Epithelial cell of proximal tubule (primary cell): ENCODE measurements at places on chromosomes 1 and 21. TPM values are rescaled to one million over a fixed set of nuclear protein-coding genes. Genes with fewer than 3 reads are reported as not detected.

DNA sequence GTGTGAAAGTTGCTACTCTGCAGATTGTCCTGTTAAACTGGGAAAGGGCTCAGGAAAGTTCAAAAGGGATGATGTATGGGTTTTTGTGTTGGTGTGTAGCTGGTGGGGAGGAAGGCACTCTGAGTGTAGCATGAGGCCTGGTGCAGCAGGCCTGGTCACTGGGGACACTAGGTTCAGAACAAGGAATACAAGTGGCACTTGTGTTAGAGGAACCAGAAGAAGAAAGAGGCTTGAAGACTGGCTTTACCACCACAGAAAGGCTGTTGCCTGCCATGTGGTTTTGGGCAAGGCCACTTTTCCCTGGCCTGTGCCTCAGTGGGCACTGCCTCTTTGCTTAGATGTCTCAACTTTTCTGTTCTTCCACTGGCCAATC, 122.8 kb downstream of the NOS1AP start:
- no peak for DNase-seq

DNA sequence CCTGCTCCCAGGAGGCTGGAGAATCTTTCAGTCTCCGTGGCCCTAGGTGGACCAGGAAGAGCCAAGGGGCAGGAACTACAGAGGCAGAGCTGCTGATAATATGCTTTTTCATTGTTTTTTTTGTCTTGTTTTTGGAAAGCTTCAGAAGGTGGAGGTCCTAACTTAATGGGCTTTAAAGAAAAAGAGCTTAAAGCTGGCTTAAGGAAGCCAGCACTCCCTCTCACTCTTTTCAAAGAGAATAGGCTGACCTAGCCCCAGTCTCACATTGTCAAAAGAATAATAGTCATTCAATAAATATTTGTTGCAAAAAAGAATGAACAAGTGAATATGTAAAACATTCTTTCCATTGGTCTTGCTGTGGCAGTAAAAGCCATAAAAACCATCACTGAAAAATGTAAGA, 61.0 kb upstream of the RRP15 start:
- DNase-seq: no peak

- DNase-seq: no peak
Observed at GRCh38 chr1:200267937-200268336, 141.9 kb downstream of the ZNF281 start.

DNA sequence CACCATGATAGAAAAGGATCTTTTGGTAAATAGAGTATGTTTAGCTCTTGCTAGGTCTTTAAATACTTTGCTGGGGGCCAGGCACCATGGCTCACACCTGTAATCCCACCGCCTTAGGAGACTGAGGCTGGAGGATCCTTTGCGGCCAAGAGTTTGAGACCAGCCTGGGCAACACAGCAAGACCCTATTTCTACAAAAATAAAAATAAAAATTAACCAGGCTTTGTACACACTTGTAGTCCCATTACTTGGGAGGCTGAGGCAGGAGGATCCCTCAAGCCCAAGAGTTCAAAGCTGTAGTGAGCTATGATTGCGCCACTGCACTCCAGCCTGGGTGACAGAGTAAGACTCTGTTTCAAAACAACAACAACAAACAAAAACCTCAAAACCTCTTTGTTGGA, 1.1 kb upstream of the KCNE2 start:
- DNase-seq: no peak

DNA sequence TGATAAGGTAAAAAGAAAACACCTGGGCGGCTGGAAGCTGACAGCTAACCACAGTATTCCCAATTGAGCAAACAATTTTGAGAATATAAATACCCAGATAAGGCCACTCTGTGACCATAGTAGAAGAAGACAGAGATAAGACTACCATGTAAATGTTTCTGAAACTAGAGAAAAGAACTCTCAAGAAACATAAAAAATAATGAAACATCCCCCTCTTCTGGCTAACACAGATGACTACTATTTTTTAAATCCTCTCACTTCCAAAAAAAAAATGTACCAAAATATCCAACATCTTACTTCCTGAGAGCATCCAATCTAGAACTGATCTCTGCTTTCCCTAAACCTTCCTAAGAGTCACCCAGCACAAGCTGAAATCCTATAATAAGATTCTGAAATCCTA, 125.9 kb downstream of the HFM1 start:
- no peak for DNase-seq

- peak; percentile 59 for DNase-seq
Observed at GRCh38 chr21:35578347-35578782, 482.0 kb downstream of the SETD4 start.

DNA sequence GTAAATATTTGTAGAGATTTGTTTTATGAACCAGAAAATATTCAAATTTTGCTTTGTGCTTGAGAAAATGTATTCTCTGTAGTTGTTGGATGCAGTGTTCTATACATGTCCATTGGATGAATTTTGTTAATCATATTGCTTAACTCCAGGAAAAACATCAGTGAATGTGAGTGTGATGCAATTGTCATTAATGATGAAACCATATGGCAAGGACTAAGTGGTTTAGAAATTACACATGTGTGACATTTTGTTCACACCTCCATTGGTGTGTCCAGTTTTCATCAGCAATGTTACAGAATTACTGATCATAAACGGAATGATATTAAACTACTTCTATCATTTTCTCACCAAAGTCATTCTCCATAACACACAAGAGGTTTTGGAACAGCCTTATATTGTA, 151.8 kb upstream of the ST6GALNAC5 start:
- no peak for DNase-seq

DNA sequence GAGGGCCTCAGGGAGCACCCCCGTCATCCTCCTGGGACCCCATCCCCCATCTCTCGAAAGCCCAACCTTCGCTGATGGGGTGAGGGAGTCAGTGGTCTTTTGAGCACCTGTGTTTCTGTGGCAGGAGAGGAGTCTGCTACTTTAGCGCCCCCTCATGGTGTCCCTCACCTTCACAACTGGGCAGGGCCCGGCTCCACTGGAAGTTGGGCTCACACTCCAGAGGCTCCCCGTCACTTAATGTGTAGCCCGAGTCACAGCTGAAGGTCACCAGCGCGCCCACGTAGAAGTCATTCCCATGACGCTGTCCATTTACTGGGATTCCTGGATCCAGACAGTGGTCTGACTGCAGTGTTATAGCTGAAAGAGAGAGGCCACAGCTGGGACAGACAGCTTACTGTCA, 139.5 kb upstream of the HMGB4 start:
- DNase-seq: no peak

- peak; percentile 61 for DNase-seq
Observed at GRCh38 chr1:223683586-223684487, 18.3 kb upstream of the CAPN8 start.

DNA sequence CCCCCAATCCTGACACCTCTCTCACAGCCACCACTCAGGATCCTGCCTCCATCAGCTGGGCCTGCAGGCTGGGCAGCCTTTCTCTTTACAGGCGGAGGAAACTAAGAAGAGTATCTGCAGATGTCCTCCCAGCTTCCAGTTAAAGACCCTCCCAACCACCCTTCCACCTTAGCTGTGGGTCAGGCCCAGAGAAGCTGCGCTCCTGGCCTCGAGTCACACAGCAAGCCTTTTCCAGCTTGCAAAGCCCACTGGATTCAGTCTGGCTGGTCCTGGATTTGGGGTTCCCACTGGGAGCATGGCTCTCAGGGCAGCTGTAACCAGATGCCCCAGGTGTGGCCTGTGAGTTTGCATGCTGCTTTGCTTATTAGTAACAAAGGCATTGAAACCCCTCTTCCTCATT, 19.9 kb downstream of the KCNQ4 start:
- DNase-seq: no peak

DNA sequence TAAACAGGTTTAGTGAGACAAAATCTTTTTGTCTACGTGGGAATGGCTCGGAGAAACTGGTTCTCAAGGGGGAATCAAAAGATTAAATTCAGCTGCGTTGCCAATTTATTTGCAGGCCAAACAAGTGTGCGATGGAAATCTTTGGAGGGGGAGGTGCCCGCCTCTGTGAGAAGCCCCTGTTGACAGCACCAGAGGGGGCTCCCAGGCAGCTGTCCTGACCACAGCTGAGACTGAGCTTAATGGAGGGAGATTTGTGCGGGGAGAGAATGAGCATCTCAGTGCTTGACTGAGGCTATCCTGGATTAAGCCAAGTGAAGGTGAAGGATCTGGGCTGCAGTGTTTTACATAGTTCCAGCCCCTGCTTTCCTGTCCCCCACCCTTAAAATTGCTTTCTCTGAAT, 169.7 kb downstream of the ATG4C start:
- no peak for DNase-seq

DNA sequence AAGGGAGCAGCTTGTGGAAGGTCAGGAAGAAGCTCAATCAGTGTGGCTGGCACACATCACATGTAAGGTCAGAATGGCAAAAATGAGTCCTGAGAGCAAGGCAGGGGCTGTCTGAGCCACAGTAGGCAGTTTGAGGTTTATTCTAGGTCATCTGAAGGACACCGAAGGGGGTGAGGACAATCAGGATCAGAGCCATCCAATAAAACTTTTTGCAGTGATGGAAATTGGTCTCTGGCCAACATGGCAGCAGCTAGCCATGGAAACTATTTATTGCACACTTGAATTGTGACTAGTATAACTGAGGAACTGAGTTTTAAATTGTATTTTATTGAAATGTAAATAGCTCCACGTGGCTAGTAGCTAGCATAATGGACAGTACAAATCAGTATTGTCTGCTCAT, 97.0 kb upstream of the CACNA1E start:
- no peak for DNase-seq

- no peak for DNase-seq
Observed at GRCh38 chr1:40305871-40306270, 11.2 kb downstream of the COL9A2 start.

GRCh38 chr21:28269173-28269572, 723.5 kb downstream of the LTN1 start:
- no peak for DNase-seq

DNA sequence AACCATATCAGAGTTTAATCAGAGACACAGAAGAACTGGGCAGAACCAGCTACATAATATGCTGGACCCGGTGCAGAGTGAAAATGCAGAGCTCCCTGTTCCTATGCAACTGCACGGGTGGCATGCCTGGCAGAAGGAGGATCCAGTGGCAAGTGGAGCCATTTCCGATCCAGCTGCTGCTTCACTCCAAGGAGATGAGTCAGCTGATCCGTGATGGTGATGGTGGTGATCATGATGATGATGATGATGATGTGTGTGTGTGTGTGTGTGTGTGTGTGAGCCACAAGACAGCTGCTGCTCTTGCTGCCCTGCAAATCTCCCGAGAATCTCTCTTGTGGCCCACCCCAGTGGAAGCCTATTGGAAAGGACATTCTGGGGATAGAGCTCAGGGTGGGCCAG, 133.0 kb downstream of the URB2 start:
- DNase-seq: no peak

DNA sequence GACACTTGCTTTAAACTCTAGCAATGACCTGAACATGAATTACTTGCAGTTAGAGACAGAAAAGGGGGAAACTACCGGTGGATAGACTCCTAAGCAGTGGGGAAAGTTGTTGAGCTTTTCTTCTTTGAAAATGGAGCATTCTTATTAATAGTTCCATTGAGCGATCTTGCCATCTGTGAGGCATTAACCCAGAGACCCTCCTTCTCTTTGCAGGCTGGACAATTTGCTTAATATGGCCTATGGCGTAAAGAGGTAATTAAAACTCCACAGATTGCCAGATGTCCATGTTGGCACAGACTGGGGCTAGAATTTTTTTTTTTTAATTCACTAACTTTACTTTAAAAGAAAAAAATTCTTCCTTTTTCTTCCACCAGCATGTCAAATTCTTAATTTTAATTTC, 88.5 kb downstream of the ELAVL4 start:
- no peak for DNase-seq

GRCh38 chr1:9559673-9560072, 20.4 kb downstream of the SLC25A33 start:
- DNase-seq: no peak

DNA sequence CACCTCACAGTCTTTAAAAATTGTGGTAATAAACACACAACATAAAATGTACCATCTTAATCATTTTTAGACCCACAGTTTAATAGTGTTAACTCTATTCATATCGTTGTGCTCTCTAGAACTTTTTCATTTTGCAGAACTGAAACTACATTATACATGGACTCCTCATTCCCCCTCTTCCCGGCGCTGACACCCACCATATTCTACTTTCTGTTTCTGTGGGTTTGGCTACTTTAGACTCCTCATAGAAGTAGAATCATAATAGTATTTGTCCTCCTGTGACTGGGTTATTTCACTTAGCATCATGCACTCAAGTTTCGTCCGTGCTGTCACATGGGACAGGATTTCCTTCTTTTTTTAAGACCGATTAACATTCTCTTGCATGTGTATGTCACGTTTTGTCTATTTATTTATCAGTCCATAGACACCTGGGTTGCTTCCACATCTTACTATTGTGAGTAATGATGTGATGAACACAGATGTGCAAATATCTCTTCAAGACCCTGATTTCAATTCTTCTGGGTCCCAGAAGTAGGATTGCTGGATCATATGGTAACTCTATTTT, 62.9 kb upstream of the TMPRSS2 start:
- DNase-seq: no peak

DNA sequence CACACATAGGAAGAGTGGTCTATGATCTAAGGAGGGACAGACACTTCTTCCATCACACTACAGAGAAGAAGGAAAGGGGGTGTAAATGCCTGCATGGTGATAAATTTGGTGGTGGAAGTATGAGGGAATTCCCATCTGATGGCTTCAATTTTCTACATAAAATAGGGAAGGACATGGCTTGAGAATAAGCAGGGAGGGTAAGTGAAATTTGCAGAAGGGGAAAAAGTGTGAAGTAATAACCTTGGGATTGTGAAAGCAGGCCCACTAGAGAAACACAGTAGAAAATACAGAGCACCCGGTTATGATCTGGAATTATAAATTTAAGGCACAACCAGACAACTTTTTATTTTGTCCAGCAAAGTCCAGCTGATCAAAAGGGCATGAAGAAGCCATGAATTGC, 22.7 kb upstream of the HIVEP3 start:
- no peak for DNase-seq

Gene HEYL
- 0.14 and 1.3 TPM in 2 replicates for total RNA-seq

Gene FAM167B
- total RNA-seq: 0.35 TPM in 1 of 2 replicates, not detected in the other

Gene HMCN1
- total RNA-seq: 0.07 and 1.6 TPM in 2 replicates

Gene CHAF1B
- 8.5 and 21.8 TPM in 2 replicates for total RNA-seq

Gene CR1L
- total RNA-seq: not detected in 2 replicates

Gene RNU1-3
- total RNA-seq: under 0.01 TPM in 2 replicates

Gene TLR5
- under 0.01 and 0.12 TPM in 2 replicates for total RNA-seq
